Activated CD8-positive, alpha-beta memory T cell treated with anti-CD3 and anti-CD28 coated beads for 1 hour (primary cell): ENCODE measurements at places on chromosomes 2 and 18.

- no peak for DNase-seq
These were observed 40.2 kb downstream of the GALNT14 start for GRCh38 chr2:31097962-31098613.

- no peak for DNase-seq
These were observed 327.7 kb downstream of the TGIF1 start for GRCh38 chr18:3777719-3778118.

- no peak for DNase-seq
These were observed 46.2 kb upstream of the CAB39 start for GRCh38 chr2:230666446-230666845.

DNA sequence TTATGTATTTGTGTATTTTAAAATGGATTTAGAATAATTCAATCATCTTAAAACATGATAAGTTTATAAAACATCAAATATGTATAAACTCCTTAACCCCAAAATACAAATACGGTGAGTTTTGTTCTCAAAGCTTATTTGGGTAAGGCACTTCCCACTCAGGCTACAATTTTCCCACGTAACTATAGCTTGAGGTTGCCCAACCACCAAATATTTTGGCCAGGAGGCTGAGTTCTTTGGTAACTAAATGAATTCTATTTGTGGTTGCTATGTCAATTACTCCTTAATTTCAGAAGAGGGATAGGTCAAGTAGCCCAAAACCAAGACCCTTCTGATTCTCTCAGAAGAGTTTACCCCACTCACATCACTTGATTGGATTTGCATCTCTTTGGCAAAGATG is 70.4 kb downstream of the MYL12B start:
- no peak for DNase-seq

DNA sequence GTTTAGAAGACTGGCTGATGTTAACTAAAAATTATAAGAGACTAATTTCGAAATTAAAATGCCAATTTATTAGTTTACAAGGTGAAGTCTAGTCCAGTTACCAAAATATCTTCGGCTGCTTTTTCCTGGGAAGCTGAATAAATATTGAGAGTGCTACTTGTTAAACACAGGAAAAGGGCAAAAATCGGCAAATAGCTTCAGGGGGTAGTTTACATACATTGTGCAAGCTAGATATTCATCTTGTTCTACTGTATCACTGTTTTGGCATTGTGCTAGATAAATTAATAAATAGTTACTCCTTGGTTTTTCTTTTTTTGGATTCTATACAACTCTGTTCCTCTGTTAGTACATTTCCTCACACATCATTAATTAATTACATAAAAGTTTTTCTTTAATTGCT is 29.3 kb downstream of the NHEJ1 start:
- DNase-seq, result no peak

GRCh38 chr2:204226305-204226880 is 289.8 kb downstream of the ICOS start:
- DNase-seq, result no peak

DNA sequence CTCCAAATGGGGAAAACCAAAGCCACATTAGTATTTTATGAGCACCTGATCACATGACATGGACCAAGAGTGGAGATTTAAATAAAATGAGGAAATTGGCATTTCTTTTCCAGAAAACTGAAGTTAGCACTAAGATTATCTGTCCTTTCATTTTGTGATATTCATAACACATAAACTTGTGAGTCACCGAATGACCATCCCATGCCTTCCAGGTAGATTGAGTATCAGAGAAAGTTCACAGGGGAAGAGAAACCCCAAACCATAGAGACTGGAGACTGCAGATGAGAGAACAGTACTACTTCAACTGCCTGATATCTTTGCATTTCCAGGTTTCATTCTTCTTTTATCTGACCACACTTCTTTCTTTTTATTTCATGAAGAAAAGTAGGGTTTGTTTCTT is 176.3 kb upstream of the LRP1B start:
- no peak for DNase-seq

DNA sequence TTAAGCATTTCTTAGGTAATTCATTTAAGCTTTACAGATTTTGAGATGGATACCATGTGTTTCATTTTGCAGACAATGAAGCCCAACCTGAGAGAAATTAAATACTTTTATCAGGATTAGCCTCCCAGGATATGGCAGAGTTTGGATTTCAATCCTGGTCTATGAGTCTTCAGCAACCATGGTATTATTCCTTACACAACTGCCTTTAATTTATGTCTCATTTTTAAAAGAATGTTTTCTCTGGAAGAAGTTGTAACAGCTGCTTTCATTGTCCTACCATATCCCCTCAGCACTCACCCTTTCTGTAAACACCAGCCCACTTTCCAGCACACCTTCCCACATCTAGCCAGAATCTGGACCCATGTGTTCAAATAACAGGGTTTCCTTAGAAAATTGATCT is 863.7 kb upstream of the VRK2 start:
- DNase-seq, result no peak

GRCh38 chr18:10487154-10487553 is 32.7 kb downstream of the APCDD1 start:
- no peak for DNase-seq

GRCh38 chr2:135456431-135456830 is 74.6 kb downstream of the ZRANB3 start:
- DNase-seq, result no peak

DNA sequence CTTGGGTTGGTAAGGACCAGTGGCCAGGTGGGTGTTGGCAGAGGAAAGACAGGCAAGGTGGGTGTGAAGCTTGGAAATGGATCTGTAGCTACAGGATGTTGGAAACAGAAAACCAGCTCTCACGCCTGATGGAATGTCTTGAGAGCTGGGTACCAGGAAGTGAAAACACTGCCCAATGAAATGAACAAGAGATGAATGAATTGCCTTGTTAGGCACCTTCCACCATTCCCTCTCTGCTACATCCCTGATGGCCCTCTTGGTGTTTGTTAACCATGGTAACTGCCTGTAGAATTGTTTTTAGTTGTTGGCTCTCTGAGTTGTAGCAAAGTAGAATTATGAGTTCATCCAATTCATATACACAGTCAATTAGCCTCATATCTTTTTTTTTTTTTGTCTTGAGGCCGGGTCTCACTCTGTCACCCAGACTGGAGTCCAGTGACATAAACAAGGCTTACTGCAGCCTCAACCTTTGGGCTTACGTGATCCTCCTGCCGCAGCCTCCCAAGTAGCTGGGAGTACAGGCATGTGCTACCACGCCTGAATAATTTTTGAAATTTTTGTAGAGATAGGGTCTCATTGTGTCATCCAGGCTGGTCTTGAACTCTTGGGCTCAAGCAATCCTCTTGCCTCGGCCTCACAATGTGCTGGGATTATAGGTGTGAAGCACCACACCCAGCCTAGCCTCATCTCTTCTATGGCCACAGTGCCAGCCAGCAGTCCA is 9.5 kb downstream of the KCMF1 start:
- DNase-seq, result no peak

- DNase-seq, result no peak
These were observed 2.5 kb upstream of the PER2 start for GRCh38 chr2:238290715-238291549.

GRCh38 chr2:178006710-178007109 is 65.9 kb downstream of the PDE11A start:
- DNase-seq, result no peak

DNA sequence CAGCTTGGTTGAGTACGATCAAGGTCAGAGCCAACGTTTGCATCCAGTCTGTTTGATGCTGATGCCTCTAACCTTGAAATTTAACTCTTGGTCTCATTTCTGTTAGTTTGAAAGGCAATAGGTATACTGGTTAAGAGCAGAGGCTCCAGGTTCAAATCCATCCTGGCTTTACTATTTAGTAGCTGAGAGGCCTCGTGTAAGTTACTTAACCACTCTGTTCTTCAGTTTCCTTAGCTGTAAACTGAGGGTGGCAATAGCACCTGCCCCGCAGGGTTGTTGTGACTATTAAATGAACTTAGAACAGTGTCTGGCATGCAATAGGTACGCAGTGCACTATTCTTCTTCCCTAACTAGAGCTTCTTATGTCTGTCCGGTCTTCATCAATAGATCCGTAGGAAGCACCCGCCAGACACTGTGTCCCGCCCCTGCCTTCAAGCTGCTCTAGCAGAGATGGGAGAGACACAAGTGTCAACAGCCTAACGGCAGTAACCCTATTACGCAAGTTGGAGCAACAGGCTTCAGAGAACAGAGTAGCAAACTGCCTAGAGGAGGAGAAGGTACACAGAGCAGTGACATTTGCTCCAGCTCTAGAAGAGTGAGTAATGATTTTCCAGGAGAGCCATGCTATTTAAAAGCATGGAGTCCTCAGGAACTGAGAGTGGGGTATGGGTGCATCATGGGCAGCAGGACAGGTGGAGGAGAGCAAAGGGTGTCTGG is 62.7 kb upstream of the ST3GAL5 start:
- DNase-seq, result no peak

DNA sequence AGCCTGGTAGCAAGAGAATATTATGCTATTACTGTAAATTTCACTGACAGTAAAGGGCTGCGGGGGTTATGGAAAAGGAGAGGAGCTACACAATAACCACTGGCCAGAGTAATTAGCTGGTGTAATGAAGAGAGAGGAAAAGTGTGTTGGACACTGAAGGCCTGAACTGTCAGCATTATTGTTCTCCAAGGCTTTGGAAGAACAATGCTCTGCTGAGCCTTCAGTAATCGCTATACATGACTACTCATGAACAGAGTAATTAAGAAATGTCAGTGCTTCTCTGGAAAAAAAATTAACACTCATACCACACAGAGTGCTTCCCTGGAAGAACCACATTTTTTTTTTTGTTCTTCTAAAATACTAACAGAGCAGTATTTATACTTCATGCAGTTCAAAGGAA is 931.3 kb downstream of the CPS1 start:
- DNase-seq, result no peak

DNA sequence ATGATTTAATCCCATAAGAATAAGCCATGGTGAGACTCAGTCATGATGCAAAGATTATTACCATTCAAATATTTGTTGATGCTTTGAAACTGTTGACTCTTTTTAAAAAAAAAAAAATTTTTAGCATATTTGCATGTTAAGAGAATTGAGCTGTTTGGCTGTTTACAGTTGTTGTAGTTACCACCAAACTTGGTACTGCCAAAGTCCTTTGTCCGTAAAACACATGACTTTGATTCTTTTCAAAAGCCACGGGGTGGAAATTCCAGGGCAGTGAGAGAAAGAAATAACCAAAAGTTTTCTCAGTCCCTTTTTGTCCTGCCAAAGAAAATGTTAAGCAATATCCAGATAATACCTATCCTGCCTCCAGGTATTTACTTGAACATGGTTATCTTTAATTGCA is 474.8 kb downstream of the METTL4 start:
- DNase-seq, result no peak

DNA sequence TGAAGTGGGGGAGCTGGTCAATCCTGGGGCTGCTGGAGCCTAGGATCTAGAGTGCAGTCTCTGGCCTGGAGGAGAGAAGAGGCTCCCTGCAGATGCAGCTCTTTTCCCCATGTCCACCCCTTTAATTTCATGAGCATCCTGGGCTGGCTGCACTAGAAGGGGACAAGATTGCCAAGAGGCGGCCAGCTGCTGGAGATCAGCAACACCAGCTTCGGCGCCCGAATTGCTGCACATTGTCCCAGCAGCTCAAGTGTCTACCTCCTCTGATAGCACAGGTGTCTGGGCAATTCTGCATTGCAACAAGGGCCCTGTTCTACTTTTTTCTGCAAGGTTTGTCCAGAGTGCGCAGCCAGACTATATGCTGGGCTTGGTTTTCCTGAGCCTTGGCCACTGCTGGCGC is 125.7 kb downstream of the AGAP1 start:
- no peak for DNase-seq

DNA sequence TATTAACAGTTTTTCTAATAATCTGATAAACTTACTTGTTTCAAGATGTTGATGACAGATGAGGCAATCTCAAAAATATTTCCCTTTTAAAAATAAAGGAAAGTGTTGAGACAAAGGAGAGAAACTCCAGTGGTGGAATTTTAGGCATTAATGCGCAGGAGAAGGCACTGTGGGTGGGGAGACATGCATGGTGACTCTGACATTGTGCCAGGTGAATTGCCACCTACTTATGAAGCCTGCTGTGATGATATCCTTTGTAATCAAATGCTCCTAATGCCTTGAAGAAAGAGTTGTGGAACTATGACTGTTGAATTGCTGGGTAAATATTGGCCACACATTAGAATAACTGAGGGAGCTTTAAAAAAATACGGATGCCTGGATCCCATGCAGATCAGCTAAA is 101.4 kb downstream of the PLA2R1 start:
- no peak for DNase-seq

- no peak for DNase-seq
These were observed 42.4 kb upstream of the SLC1A4 start for GRCh38 chr2:64946769-64947247.

DNA sequence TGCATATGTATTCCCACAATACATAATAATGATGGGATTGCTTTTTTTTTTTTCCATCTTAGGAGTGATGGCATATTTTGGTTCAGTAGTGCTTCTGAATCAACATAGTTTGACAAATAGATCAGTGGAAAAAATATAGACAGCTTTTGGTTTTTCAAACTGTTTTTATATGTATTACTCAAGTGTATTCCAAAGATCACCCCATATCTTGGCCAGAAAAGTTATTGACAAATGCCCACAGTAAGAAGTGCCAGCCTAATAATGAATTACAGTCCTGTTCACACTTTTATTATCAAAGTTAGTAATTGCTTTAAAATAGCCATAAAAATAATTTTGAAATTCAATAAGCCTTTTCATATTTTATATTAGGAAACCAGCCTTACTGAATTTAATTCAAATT is 95.0 kb downstream of the TMEFF2 start:
- DNase-seq, result no peak

DNA sequence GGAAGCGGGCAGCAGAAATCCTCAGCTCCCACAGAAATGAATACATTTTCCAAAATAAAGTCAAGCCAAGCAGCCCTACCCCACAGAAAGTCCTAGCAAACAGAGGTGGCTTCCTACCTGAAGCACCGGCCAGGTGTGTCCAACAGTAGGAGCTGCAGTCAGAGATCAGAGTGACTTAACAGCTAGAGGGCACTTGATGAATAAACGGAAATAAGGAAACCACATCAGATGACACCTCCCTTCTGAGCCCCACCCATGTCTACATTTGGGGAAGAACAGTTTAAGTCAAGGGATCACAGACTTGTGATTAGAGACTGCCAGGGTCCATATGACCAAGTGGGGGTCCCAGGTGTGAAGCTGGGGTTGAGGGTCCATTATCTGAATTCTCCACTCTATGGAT is at the start of gene CXCR1:
CXCR1 (minus strand) TSS at position 172 of the 400 bp plus-strand sequence. CDS start 1,751 bp downstream, outside the sequence.
- no peak for DNase-seq
